ENCODE measurements at places on chromosomes 4 and X. TPM values are rescaled to one million over a fixed set of nuclear protein-coding genes. Genes with fewer than 3 reads are reported as not detected.

The BST1 gene
- 5.9 TPM for total RNA-seq

The VBP1 gene
- total RNA-seq = 55.5 TPM

The KLHL34 gene
- not detected for total RNA-seq

The HERC5 gene
- total RNA-seq = 1.4 TPM

The LANCL3 gene
- total RNA-seq = not detected

The SHROOM3 gene
- total RNA-seq = 1.6 TPM

The TMEM129 gene
- total RNA-seq = 28.7 TPM

The EGF gene
- 0.73 TPM for total RNA-seq

The TCEAL5 gene
- under 0.01 TPM for total RNA-seq

The CLDN34 gene
- total RNA-seq = not detected

The RASSF6 gene
- under 0.01 TPM for total RNA-seq

The SUPT20HL1 gene
- total RNA-seq = not detected

The TENT5D gene
- total RNA-seq = not detected

The PTCHD1 gene
- not detected for total RNA-seq

The LEF1 gene
- 0.37 TPM for total RNA-seq

The CFP gene
- 0.37 TPM for total RNA-seq

The MAGEA2B gene
- total RNA-seq = not detected

The N4BP2 gene
- 5.7 TPM for total RNA-seq

The PAGE2B gene
- not detected for total RNA-seq

The CCKAR gene
- total RNA-seq = not detected

The GYG2 gene
- 0.73 TPM for total RNA-seq

The IGSF1 gene
- under 0.01 TPM for total RNA-seq

The SSX2 gene
- not detected for total RNA-seq

The MUC7 gene
- total RNA-seq = not detected

The L1CAM gene
- 0.39 TPM for total RNA-seq

The NLGN4X gene
- not detected for total RNA-seq

The FGF5 gene
- 10.6 TPM for total RNA-seq

The SH3TC1 gene
- 2.2 TPM for total RNA-seq

The F11 gene
- not detected for total RNA-seq

The LINC00632 gene
- 7.3 TPM for total RNA-seq

The POU3F4 gene
- total RNA-seq = not detected

The PRKG2 gene
- total RNA-seq = 2.9 TPM

The ATP2B3 gene
- not detected for total RNA-seq

Measured in subcutaneous preadipocyte (primary cell).